ENCODE measurements at places on chromosomes 2 and 18.

DNA sequence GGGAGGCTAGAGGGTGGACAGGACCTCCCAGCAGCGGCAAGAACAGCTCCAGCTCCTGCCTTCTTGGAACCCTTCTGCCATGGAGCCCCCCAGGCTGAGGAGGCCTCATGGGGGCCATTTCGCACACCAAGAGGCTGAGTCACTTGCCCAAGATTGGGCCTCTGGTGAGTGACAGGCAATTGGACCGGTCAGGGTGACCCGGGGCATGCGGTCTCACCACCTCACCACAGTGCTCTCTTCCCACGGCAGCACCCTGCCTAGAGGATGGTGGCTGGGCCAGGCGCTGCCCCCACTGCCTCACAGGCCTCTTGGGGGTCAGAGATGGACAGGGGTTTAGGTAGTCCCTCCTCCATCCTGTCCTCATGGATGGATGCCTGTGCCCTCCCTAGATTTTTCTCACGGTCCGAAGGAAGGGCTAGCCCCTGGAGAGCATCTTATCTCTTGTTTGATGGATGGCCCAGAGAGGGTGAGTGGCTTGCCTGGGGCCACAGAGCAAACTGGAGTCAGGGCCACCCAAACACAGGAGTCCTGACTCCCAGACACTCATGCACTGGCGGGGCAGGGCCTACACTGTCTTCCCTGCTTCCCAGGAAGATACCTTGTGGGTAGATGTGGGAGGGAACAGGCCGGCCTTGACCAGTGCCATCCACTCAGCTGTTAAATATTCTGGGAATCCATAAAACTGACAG is 119.2 kb downstream of the INHBB start:
- DNase-seq, result no peak

- DNase-seq, result no peak
These were observed 13.3 kb downstream of the CTDP1 start for GRCh38 chr18:79692886-79693285.

GRCh38 chr2:101124643-101125366 is 26.4 kb downstream of the TBC1D8 start:
- DNase-seq, result peak; percentile 72

- DNase-seq, result no peak
These were observed 55.8 kb downstream of the CYRIA start for GRCh38 chr2:16609786-16610185.

DNA sequence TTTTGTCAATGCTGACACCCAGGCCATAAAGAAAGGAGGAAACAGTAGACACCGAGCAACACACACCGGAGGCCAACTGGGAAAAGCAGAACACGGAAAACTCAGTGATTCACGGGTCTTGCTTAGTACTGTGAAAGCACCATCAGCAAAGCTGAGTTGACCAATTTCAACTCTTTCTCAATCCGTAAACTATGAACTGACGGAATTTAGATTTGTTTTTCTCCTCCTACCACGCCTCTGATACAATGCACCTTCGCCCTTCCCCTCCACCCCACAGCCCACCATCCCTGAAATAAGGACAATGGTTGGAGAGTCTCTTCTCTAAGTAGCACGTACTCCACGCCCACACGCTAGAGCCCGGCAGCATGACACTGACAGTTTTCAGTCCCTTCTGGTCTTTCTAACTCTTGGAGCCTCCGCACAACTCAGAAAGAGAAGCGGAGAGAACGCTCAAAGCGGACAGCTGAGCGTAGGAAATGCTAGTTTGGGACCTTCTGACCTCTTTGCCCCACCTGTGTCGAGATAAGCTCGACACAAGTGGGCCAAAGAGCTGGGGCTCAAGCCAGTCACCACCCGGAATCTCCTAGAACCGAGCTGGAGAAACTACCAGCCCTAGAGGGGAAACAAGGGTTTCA is 669 bp downstream of the LNPK start:
- no peak for DNase-seq

- DNase-seq, result no peak
These were observed 157.7 kb downstream of the ANTXR1 start for GRCh38 chr2:69170661-69171060.
